Renal pelvis (tissue), 12 donors: ENCODE measurements at places on chromosomes 2 and 18.

GRCh38 chr2:7023542-7023941 is 106.3 kb downstream of the RNF144A start:
- DNase-seq = no peak

DNA sequence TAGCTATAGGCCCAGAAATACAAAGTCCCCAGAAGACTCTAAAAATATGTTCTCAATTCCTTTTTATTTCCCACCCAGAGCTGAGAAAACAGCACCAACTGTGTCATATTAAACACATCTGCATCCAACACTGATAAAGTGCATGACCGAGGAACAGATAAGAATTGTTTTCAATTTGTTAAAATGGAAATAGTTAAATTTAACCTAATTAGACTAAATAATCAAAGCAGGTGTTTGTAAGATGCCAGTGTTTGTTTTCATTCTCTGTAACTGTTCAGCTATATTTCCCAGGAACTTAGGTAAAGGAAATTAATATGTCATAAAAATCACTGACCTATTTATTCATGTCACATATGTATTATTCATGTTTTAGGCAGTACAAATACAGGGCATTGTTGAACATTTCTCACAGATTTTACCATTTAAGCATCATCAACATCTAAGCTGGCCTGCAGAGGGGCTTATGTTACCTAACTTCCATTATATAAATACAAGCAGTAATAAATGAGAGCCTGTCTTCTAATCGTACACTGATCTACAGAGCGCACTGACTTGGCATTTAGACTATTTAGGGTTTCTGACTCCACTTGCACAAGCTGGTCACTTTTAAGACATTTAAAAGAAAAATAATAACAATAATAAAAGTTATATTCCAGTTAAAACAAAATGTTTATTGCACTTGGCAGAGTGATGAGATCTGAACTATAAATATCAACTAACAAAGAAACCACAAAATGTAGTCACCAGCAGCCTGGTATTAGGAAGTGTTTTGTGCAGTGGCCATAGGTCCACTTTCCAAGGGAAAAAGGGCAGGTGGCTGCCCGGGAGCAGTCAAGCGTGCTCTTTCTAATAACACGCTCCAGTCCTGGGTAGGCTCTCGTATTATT is 86.6 kb upstream of the ZFP36L2 start:
- peak; percentile 43 for DNase-seq

GRCh38 chr2:84830095-84830494 is 50.8 kb downstream of the TRABD2A start:
- DNase-seq = no peak

DNA sequence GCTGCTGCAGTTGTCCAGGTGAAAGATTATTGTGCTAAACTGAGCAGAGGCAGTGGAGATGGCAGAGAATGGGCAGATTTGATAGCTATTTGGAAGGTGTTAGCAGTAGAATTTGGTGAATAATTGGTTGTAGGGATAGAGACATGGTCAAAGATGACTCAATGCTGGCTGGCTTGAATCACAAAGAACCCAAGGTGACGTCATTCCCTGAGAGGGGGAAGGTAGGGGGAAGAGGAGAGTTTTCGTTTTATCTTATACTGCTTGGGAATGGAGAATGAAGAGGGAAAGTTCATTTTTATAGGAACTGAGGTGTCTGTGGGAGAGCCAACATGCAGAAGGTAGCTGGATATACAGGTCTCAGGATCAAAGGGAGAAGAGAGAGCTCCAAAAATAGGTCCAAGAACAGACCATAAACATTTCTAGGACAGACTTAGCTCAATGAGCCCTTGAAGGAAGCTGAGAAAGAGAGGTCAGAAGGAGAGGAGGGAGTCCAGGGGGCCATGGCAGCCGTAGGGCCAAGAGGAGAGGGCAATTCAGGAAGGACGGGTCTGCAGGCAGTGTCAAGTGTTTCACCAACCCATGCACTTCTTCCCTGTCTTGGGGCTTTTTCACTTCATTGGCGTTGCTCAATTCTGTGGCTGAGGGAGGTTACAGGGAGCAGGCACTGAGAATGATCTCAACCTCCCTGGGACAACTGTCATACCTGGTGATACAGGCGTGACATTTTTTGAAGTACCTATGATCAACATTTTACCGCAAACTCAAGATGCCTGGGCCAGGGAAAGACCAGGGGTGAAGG is 281.3 kb downstream of the TDRD15 start:
- DNase-seq = no peak

DNA sequence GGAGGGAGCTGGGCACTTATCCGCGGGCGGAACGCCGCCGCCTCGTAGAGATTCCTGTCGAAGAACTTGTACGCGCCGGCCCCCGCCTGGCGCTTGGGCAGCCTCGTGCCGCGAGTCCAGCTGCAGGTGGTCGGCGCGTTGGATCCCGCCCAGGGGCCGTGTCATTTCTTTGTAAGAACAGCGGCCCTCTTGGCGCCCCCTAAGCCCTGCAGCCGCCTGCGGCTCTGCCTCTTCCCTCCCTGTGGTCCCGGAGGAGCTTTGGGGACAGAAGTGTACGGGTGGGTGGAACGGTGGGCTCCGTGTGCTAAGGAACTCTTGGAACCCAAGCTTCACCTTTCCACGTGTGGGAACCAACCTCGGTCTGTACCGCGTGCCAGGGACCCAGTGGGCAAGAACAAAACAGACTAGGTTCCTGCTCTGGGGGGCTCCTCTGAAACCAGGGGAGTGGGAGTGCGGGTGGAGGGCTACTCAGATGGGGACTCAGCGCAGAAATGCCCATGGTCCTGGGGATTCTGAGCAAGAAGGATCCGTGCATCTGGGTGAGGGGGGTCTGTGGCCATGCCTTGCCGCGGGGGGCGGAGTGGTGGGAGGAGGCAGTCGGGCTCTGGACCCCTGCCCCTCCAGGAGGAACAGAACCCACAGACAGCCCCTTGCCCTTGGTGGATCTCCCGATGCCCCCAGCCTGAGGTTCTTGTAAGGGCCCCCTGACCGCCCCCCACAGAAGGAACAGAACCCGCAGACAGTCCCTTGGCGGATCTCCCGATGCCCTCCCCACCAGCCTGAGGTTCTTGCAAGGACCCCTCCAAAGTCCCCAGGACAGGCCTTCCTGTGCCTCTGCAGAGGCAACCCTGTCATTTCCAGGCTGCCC is 1.5 kb downstream of the GPC1 start:
- no peak for DNase-seq

GRCh38 chr2:40369267-40370006 is 82.5 kb downstream of the SLC8A1 start:
- DNase-seq = no peak

DNA sequence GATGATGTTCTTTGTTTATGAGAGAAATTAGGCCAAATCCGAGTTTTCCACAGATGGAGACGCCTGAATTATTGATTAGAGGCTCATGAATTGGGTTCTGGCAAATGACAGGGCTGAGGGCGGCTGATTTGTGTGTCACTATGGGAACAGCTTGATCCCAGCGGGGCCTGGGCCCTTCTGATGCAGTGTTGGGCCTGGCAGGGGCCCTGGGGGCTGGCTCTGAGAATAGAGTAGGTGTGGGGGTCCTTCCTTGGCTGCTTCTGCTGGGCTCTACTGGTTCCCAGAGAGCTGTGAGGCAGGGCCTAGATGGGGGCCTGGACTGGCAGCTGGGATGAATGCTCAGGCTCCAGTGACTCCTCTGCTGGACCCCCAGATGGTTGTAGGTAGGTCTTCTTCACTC is 164.8 kb downstream of the CELF4 start:
- DNase-seq = no peak

- DNase-seq = no peak
Measured at GRCh38 chr2:16049406-16049805, 109.1 kb downstream of the MYCN start.

DNA sequence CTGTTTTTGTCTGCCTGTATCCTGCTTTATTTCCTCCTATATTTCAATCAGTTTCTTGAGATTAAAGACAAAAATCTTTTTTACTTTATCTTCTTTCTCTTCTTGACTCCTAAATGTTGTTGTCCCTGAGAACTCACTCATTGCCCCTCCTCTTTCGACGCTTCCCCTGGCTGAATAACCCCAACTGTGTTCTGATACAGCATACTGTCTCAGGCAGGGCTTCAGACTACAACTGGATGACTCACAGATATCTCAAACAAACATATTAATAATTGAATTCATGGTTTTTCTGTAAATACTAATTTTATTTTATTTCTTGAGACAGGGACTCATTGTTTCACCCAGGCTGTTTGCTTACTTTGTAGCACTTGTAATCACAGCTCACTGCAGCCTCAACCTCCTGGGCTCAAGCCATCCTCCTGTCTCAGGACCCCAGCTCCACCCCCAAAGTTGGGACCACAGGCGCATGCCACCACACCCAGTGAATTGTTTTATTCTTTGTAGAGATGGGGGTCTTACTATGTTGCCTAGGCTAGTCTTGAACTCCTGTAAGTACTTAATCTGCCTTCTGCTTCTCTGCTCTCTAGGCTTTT is 9.4 kb downstream of the ITGAV start:
- DNase-seq = no peak

DNA sequence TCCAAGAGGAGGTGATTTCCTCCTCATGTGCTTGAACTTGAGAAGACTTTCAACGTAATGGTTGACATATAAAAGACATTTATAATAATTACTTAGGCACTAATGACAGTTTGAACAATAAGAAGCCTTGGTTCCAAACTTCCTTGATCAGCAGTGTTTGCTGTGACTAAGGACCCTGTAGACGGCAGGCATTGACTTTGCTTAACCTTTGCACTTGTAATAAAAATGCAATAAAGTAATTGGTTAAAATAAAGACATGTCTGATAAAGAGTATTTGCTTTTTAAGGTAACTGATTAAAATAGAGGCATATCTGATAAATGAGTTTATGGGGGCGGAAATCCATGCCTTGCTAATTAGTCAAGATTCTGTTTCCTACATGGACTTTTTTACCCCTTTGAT is 82.2 kb upstream of the ST8SIA3 start:
- no peak for DNase-seq

GRCh38 chr18:69492861-69493260 is 92.2 kb downstream of the DOK6 start:
- DNase-seq = no peak

DNA sequence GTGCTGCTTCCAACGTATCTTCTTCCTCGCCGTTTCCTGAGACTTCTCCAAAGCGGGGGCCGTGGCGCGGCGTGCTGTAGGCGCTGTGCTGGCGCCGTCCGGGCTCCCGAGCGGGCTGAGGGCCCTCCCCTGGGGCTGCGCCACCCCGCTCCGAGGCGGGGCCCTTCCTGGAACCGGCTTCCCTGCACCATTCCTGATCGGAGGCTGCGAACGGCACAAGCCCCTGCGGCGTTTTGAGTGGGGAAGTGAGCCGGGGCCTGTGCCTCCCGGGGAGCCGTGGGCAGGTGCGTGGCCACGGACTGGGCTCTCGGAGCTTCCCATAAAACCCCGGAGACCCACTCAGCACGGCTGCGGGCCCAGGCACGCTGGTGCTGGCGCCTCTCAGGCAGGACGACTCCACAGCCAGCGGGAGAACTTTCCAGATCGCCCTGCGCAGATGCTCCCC is 74.7 kb downstream of the PSMG2 start:
- DNase-seq = no peak

DNA sequence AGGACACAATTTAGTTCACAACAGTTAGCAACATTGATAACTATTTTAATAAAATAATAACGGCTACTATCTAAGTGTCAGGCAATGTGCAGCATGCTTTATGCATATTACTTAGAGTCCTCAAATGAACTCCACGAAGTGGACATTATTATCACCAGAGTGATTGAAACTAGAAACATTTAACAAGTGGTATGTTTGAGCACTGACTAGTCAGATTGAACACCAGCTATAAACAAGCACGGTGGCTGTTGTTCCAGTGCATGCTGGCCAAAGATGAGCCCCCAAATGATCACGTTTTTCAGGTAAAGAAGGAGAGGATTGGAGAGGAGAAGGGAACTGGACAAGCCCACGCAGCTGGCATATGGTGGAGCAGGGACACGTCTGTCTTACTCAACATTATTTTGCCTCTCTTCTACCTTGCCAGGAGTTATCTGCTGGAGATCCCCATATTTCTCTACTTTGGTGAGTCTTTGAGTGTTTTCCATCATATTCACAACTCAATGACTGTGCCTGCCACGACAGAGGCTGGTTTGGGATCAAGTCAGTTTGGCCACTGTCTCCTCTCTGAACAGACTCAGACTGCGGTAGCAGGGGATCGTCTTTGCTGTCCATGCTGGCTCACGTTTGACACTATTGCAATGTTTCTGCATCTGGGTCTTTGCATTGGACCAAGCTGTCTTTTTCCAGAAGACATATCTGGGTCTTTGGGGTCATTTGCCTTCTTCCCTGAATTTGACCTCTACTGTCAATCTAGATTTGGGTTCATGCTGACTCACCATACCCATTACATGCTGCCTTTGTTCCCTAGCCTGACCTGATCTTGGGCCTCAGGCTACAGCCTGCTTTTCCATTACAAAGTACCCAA is 66.0 kb upstream of the ACSL3 start:
- DNase-seq = no peak

DNA sequence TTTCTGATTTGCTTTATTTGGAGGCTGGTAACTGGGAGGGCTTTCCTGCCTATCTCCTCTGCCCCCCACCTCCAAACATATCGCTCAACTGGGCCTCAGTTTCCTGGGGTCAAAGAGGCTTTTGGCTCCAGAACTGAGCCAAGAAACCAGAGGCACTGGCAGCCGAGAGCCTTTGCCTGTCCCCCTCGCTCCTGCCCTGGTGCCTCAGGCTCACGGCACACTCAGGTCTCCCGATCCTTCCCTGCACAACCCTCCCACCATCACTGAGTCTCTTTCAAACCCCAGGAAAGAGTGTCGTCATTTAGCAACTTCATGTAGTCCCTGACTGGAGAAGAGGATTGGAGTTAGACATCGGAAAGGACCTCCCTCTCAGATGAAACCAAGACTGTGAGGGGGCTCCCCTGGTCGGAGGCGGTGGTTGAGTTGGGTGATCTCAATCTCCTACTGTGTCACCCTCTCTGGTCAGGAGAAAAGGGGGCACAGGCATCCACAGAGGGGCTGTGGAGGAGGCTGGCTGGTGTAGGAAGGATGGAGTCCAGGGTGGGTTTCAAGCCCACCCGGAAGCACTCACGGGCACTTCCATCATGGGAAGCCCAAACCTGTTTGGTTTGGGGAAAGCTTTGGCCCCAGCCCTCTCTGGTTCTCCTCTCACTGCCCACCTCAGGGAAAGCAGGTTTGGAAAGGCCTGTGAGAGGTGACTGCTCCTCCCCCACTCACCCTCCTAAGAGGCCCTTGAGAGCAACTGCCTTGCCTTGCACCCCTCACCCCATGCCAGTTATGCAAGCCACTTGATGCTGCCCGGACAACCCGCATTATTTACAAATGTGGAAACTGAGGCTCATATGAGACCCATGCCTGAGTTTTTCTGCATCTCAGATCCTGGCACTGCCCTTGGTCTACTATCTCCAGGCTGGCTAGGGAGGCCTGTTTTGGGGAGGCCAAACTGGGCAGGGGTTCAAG is 62.3 kb downstream of the TNS1 start:
- no peak for DNase-seq

GRCh38 chr2:214126135-214126534 is 284.7 kb upstream of the VWC2L start:
- no peak for DNase-seq

GRCh38 chr2:213238753-213239495 is 45.3 kb upstream of the SPAG16 start:
- no peak for DNase-seq

- no peak for DNase-seq
Measured at GRCh38 chr2:46982351-46983064, 66.9 kb upstream of the MCFD2 start.

- no peak for DNase-seq
Measured at GRCh38 chr18:54480616-54481015, 110.4 kb upstream of the DYNAP start.
